ENCODE measurements at places on chromosomes 4 and X.

DNA sequence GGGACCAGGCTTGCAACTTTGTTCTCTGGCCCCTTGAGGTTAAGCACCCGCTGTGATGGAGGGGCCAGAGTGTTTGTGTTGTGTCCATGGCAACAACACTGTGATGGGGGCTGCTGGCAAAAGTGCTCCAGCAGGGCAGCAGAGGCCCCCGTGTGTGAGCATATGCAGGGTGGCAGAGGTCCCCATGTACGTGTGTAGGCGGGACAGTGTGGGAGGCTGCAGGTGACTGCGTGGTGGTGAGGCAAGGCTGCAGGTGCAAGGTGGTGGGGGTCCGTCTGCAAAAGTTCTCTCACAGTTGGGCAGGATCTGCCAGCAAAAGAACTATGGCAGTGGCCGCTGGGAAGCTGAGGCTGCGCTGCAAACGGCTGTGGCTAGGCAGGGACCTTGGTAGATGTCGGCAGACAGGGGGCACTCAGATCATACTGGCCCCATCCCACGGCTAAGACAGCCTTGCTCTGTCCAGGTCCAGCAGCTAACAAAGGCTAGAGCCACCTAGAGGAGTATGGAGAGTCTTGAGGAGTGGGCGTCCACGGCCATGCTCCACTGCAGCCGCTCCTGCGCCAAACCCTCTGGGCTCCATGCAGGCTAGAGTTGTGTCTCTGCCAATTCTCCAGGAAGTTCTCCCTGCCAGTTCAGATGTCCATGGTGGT lies 46.8 kb upstream of the PASD1 start:
- DNase-seq: no peak

- DNase-seq: no peak
Measured at GRCh38 chrX:41693024-41693423, 4.3 kb downstream of the GPR34 start.

DNA sequence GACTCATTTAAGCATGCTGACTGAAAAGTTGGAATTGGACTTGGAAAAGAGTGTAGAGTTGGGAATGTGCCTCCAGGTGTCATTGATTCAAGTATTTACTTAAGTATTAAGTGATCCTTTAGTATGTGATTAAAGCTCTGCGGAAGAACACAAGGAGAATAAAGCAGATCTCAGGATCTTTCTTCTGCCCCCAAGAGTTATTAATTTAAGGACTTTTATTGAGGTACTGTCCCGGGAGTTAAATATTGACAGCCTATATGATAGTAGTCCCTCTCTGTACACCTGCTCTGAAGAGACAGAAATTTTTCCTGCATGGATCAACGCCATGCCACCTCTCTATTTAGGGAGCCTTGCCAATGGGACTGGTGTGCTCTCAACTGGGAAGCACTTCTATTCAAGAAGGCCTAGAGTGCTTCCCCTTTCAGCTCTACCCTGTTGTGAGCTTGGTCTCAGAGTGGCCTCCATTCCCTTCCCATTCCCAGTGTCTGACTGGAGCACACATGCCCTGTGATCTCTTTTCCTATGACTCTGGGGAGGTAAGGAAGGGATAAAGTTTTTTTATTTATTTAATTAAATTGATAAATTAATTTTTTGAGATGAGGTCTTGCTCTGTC lies 75.9 kb downstream of the SHISA3 start:
- DNase-seq: no peak

DNA sequence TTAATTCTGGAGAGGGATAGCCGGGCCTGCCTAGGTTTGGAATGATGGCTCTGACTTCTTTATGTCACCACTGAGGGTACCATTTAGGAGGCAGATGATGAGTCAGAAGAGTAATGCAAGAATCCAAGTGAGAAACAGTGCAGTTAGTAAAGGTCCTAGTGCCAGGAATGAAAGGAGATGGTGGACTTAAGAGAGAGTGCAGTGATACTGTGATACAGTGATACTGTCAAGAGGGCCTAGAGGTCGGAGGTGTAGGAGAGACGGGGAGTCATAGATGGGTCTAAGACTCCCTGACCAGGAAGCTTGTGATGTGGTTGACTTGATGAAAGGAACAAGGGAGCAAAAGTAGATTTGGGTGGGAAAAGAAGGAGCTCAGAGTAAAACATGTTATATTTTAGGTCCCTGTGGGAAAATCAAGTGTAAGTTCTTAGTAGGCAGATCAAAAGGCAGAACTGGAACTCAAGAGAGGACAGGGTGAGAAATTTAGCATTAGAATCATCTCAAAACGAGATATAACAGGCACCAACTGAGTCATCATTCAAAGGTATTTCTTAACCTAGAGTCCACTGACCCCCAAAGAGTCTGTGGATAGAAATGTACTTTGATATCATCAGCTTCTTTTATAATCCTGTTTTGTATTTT lies 85.0 kb downstream of the NFKB1 start:
- no peak for DNase-seq

DNA sequence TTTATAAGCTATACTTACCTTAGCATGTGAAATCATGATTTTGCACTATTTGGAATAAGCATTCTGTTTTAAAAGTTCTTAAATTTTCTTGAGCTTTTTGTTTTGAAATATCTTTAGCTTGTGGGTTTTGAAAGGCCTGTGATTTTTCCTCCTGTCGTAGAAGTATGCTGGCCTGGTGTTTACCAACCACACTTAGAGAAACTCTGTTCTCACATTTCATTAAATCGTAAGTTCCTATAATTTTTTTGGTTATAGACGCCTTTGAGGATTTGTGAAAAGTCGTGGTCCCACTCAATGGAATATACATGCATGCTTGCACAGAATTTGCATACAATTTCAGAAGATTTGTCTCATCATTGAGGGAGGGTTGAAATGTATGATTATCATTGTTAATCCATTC lies 63.6 kb downstream of the PDLIM5 start:
- no peak for DNase-seq

- DNase-seq: no peak
Measured at GRCh38 chrX:2425286-2426071, 75.3 kb downstream of the DHRSX start.

GRCh38 chr4:147362938-147363337 lies 118.0 kb upstream of the EDNRA start:
- DNase-seq: no peak

GRCh38 chr4:140720387-140721304 lies 35.5 kb downstream of the TBC1D9 start:
- no peak for DNase-seq

DNA sequence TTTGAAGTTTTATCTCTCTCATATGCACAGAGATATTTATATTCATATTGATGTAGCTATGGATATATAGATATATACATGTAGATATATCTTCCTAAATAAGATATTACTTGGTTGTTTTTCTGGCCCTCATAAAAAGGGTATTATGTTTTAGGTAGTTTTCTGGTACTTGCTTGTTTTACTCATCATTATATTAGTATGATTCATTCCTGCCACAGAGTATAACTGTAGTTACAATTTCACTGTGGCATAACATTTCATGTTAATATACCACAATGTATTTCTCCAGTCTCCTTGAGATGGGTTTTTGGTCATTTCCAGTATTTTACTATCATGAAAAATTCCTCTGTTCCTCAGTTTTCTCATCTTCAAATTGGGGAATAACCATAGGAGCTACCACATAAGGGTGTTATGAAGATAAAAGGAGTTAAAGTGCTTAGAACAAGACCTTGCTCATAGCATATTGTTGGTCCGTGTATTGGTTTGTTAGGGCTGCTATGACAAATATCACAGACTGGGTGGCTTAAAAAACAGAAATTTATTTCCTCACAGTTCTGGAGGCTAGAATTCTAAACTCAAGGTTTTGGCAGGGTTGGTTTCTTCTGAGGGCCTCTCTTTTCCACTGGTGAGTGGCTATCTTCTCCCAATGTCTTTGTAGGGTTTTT lies 129.7 kb downstream of the TMEM164 start:
- DNase-seq: no peak

DNA sequence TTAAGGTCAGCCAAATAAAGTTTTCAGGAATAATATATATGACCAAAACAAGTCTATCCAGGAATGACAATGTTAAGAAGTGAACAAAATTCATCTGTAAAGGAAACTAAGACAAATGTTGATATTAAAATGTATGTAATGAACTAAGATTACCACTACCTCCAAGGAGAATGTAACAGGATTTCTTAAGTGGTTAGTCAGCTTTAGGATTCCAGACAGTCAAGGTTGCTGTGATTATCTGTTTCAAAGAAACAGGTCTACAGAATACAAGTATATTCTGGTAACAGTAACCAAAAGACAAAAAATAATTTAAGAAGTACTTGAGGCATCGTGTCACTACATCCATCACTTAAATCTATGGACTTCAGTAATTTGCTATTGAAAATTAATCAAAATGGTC lies 172.8 kb downstream of the SCFD2 start:
- DNase-seq: no peak

GRCh38 chr4:74944354-74944793 lies 11.5 kb downstream of the PARM1 start:
- DNase-seq: no peak

DNA sequence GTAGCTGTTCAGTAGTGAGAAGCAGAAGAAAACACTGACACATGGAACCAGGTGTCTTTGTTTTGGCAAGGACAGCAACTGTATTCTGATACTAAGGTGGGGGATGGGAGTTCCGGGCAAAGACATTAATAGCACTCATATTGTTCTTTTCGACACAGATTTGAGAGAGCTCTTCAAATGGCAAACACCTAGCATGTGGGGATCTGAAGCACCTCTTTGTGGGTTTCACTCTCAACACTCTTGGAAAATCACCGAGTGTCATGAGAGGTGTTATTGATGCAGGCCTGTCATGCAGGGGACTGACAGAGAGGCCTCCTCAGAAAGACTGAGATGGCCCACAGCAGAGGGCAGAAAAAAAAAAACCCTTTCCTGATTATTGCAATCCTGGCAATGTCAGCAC lies 228.4 kb upstream of the VCX start:
- no peak for DNase-seq

GRCh38 chr4:15562623-15563022 lies 92.5 kb downstream of the FBXL5 start:
- DNase-seq: no peak

DNA sequence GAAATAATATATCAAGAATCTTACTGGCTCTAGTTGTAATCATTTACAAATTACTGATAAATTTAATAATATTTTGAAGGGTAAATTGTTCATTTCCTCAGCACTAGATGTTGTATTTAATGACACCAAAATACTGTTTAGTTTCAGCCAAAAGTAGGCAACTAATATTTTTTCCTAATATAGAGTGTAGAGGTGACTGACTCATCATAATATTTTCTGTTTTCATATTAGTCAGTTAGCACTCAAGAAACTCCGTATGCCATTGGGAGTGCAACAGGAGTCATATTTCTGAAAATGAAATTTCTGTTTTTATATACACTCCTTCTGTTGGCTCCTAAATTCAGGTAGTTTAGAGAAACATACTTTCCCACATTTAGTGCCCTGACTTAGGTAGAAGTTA lies 36.6 kb upstream of the PTPN13 start:
- DNase-seq: no peak

DNA sequence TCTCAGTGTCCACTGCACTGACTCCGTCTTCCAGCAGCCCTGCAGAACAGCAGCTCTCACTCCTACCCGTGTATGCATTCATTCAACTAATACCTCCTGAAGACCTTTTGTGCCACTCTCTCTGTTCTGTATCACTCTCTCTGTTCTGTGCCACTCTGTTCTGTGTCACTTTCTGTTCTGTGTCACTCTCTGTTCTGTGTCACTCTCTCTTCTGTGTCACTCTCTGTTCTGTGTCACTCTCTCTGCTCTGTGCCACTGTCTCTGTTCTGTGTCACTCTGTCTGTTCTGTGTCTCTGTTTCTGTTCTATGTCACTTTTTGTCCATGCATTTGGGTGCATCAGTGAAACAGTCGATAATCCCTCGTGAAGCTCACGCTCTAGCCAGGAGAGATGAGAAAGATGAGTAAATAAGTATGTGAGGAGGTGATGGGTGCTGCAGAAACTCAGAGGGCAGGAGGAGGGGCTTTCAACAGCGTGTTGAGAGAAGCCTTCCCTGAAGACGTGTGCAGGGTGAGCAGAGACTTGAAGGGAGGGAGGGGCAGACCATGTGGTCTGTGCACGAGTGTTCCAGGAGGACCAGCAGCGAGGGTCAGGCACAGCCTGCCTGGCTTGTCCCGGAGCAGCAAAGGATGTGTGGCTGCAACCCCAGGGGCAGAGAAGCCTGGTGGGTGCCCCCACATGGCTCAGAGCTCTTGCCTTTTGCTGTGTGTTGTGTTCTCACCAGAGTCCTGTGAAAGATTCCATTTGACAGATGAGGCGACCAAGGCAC lies 8.9 kb downstream of the PIGG start:
- DNase-seq: no peak

DNA sequence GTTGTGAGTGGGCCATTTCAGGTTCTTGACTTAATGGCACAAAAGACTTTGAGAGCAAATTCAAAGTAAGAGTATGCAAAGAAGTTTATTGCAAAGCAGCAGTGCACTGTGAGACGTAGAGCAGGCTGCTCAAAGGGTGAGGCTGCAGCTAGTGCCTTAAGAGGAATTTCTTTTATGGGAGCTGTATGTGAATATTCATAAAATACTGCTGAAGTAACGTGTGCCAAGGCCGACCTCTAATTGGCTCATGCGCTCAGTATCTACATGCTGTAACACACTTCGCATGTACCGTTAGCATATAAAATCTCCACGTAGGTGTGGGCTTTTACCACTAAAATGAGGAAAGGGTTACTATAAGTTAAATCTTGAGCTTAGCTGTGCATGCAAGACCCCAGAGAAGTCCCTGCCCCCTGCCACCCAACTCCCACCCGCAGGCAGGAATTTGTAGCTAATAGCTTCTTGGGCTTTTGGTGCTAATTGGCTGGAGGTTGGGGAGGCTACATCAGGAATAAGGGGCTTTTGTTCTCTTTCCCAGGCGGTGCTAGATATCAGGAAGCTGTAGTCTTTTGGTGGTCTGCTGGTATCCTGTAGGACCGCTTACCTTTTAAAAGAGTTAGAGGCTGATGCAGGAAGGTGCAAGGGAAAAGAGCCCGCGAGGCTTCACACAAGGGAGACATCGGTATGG lies 47.6 kb downstream of the FSTL5 start:
- DNase-seq: no peak

- DNase-seq: no peak
Measured at GRCh38 chr4:94127707-94128328, 79.8 kb upstream of the SMARCAD1 start.

DNA sequence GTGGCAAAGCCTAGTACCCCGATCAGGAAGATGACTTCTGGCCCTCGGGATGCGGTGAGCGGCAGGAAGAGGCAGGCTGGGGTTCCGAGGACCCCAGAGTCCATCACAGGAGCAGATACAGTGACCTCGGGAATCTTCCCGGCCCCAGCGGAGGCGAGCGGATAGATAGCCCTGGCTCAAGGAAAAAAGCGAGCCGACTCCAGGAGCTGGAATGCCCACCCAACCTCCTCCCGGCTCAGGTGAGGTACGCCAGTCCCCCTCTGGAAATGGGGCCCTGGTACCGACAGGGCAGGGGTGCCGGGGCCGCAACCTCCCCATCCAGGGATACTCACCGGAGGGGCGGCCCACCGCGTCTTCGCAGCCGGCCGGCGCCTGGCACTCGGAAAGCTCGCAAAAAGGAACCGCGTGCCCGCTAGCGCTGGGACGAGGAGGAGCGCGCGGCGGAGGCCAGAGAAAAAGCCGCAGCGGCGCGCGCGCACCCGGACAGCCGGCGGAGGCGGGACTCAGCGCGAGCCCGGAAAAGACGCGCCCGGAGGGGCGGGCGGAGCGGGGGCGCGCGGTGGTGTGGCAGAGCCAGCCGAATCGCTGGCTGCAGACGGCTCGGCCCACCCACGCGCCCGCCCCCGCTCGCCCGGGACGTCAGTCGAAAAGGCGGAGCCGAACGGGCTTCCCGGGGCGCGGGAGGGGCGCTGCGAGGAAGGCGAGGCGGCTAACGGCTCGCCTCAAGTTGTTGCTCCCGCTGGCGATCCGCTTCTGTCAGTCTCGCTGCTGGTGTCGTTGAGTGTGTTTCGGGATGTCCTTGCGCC lies at the start of gene ACSL4:
TSS of gene ACSL4 (minus strand) at position 451 of the 806 bp plus-strand sequence. CDS start 49,894 bp downstream, outside the sequence.
- DNase-seq: peak; percentile 72

Data from stimulated activated CD8-positive, alpha-beta memory T cell treated with anti-CD3 and anti-CD28 coated beads, Interleukin-4, amount 100 ng/mL, for 4 hours (primary cell).